ENCODE measurements at places on chromosomes 2 and 18. TPM values are rescaled to one million over a fixed set of nuclear protein-coding genes. Genes with fewer than 3 reads are reported as not detected.

ATP6V1C2 gene
- 1.5 TPM for polyA plus RNA-seq

ZAP70 gene
- polyA plus RNA-seq, result not detected

CERKL gene
- 0.35 TPM for polyA plus RNA-seq

ALLC gene
- polyA plus RNA-seq, result not detected

GAL3ST2 gene
- polyA plus RNA-seq, result not detected

TEX44 gene
- polyA plus RNA-seq, result not detected

TMEM150A gene
- 21.4 TPM for polyA plus RNA-seq

CPS1 gene
- 4.9 TPM for polyA plus RNA-seq

IL36RN gene
- polyA plus RNA-seq, result not detected

OSBPL1A gene
- polyA plus RNA-seq, result 55.6 TPM

PMAIP1 gene
- 274 TPM for polyA plus RNA-seq

All from GM23338 (cell line).